ENCODE measurements at places on chromosomes 7 and 10.

DNA sequence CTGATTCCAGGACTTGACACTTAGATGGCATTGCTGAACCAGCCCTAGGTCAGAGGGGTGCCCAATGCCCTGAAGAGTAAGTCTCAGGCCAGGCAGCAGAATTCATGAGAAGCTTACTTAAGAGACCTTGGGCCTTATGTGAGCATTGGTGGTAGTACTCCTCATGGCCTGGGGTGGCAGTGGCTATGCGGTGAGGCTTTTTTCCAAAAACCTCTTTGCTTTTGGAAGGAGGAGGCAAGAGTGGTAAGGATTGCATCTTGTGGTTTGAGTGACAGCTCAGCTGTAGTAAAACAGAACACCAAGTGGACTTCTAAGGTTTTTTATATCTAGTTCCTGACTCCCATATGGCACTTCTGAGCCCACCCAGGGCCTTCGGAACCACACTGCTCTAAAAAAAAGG, 459.0 kb upstream of the STEAP1 start:
- DNase-seq, result no peak

GRCh38 chr7:50749896-50750295, 32.8 kb downstream of the GRB10 start:
- no peak for DNase-seq

- no peak for DNase-seq
Measured at GRCh38 chr7:30931161-30931928, 19.7 kb downstream of the AQP1 start.

GRCh38 chr10:23318359-23318758, 26.2 kb downstream of the C10orf67 start:
- DNase-seq, result no peak

- peak; percentile 29 for DNase-seq
Measured at GRCh38 chr10:46787321-46787615, 124.0 kb upstream of the PTPN20 start.

DNA sequence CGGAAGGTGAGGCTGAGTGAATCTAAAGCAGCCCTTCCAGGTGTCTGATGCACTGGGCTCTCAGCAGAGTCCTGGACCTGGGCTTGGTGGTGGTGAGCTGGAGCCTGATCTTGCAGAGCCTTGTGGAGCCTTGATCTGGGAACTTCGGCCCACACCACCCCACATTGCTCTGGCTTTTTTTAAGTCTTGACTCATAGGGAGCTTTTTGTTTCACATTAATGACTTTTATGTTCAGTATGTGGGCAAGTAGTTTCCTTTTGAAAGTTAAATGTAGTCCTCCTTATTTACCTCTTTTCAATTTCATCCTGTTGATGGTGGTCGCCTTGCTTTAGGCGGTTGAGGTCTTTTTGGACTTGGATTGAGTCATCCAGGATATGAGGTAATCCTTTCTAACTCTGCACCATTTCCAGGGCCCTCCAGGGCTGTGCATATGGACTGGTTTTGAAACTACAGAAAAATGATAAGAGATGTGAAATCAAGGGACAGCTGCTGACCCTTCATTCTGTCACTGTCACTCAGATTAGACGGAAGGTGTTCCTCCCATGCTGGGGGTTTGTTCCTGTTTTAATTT, 2.9 kb upstream of the NRAP start:
- no peak for DNase-seq

- no peak for DNase-seq
Measured at GRCh38 chr10:4635883-4636282, 190.1 kb upstream of the AKR1E2 start.

DNA sequence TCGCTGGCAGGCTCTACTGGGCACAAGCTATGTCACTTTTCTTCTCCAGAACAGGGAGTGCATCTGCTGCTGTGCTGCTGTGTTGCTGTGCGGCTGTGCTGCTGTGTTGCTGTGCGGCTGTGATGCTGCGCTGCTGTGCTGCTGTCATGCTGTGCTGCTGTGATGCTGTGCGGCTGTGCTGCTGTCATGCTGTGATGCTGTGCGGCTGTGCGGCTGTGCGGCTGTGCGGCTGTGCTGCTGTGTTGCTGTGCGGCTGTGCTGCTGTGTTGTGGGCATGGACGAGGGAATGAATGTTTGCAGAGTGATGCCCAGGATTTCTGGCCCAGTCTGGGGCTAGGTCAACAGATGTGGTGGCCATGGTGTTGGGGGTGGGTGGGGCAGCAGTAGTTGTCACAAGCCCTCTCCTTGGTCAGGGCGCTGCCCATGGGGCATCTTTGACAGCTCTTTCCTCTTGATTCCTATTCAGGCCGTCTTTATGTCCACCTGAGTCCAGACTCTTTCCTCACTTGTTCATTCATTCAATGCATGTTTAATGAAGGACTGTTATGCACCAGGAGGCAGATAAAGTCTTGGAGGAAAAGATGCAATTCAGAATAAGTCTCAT, 55.6 kb downstream of the C10orf120 start:
- DNase-seq, result no peak

- DNase-seq, result no peak
Measured at GRCh38 chr10:124579011-124579399, 117.4 kb downstream of the LHPP start.
